ENCODE measurements at places on chromosomes 5 and 9. TPM values are rescaled to one million over a fixed set of nuclear protein-coding genes. Genes with fewer than 3 reads are reported as not detected.

DNA sequence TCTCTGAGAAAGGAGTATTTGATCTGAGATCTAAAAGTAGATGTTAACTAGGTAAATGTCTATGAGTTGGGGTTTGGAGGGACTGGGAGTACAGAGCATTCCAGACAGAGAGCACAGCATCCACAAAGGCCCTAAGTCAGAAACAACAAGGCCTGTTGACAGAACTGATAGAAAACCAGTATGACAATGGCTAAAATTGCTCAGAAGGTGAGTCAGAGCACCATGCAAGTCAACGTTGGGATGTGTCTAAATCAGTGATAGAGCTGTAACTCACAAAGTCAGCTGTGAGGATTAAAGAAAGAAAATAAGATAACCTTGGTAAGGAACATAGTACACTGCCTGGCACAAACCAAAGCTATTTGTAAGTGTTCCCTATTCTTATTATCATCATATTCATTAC is 124.0 kb downstream of the CETN3 start:
- DNase-seq, result no peak

- no peak for DNase-seq
These were observed 89.9 kb downstream of the ARL15 start for GRCh38 chr5:54220230-54221040.

The ZFP37 gene
- total RNA-seq, result 1.7 TPM

The RGS3 gene
- 58.0 TPM for total RNA-seq

Measured in GM23248 (cell line).